ENCODE measurements at places on chromosomes 2 and 18. TPM values are rescaled to one million over a fixed set of nuclear protein-coding genes. Genes with fewer than 3 reads are reported as not detected.

DNA sequence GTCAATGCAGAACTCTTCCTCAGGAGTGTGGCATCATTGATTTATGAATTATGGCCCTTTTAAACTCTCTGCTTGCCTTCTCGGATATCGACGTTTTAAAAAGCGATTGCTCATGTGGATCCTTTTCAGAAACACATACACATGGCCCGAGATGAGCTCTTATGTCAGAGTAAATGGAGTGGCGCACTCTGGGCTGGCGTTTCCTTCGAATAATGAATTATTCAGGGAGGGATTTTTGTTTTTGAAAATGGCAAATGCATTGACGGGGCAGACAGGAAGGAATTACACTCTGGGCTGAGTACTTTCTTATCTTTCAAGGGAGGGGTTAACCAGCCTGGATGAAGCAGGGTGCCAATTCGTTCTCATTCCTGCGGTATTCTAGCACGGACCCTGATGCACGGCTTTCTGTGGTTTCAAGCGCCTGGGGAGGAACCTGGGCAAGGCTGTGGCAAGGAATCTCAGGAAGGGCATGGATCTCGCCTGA is 142.7 kb downstream of the PRKCE start:
- no peak for DNase-seq

DNA sequence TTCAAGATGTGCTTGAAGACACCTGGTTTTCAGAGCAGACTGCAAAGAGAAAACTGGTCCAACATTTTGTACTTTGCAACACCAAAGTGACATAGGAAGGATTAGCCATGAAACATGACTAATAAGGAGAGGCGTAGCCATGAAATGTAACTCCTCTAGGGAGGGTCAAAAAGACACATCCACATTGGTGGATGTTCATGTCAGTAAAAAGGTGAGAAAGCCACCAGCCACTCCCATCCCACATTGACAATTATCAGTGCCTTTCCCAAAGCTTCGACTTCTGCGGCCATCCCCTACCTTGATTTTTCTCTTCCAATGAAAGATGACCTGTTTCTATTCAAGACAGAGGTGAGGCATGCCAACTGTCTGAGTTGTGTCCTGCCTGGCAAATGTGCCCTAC is 223.2 kb downstream of the ALK start:
- DNase-seq, result peak; percentile 10

- DNase-seq, result no peak
These were observed 99.2 kb upstream of the LHCGR start for GRCh38 chr2:48854681-48855080.

DNA sequence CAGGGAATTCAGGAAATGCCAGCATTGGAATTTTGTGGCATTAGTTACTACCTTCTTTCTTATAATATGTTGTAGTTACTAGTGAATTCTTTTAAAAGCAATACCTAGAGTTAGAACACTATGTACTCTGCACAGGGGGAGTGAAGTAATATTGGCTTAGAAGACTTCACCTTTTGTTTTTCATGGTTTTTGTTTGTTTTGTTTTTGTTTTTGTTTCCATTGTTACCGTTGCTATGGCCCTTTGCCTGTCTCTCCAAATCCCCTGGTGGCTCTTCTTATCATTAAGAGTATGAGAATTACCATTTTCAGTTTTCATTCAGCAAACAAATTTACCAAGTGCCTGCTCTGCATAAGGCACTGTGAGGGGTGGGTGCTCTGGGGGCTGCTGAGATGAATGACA is 160.1 kb downstream of the HAUS1 start:
- peak; percentile 80 for DNase-seq

- DNase-seq, result no peak
These were observed 187.6 kb downstream of the PTPRM start for GRCh38 chr18:7754725-7755181.

GRCh38 chr18:12376034-12376753 is 833 bp downstream of the AFG3L2 start:
- DNase-seq, result no peak

DNA sequence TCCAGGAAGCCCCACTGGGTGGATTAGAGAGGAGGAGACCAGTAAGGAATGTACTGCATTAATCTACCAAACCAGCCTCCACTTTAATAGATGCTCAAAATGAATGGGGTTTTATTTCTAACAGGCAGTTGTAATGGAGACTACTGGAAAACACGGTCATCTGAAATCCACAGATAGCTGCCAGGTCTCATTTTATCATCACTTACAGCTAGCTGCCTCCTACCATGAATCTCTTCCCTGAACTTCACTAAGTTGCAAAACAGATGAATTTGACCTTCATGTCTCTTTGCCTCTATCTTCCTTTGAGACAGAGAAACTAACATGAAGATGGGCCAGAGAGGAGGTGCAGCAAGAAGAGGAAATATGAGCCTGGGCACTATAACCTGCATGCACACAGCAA is 21.9 kb downstream of the ZBTB7C start:
- DNase-seq, result no peak

- no peak for DNase-seq
These were observed 243.2 kb downstream of the MYO3B start for GRCh38 chr2:170420961-170421687.

DNA sequence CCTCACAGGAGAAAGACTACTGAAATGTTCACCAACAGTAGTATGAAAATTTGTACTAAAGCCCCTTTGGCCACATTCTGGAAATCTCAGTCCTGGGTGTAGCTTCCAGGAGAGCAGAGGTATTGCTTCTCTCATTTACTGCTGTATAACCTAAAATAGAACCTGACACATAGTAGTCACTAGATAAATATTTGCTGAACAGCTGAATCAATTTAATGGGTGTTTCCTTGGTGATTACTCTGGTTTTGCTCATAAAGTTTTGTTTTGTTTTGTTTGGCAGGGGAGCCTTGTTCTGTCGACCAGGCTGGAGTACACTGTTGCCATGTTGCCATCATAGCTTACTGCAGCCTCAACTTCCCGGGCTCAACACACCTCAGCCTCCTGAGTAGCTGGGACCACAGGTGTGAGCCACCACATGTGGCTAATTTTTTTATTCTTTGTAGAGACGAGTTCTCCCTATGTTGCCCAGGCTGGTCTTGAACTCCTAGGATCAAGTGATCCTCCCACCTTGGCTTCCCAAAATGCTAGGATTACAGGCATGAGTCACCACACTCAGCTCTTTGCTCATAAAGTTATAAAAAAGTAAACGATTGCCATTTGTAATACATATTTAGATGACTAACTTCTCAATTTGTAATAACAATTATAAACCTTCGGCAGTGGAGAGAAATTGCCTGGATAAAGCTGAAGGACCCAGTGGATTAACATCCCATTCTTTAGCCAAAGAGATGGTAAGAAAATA is 11.5 kb upstream of the PARD3B start:
- peak; percentile 94 for DNase-seq

DNA sequence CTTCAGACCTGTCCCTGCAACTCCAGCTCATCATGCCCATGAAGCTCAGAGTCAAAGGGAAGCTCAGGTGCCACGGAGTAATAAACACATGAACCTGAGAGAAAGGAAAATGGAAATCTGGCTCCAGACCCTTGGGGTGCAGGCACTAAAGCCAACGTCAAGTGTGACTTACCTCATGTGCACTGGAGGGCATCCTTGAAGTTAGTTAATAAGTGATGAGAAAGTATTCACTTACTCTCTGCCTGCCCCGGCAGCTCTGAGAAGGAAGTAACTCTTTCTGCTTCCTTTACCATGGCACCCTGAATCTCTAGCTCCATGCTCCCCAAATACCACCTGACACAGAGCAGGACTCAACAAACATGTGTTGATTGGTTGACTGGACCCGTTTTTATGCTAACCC is 21.4 kb upstream of the AGAP1 start:
- DNase-seq, result no peak

- DNase-seq, result peak; percentile 24
These were observed 34.1 kb upstream of the GNAL start for GRCh38 chr18:11654736-11655605.

DNA sequence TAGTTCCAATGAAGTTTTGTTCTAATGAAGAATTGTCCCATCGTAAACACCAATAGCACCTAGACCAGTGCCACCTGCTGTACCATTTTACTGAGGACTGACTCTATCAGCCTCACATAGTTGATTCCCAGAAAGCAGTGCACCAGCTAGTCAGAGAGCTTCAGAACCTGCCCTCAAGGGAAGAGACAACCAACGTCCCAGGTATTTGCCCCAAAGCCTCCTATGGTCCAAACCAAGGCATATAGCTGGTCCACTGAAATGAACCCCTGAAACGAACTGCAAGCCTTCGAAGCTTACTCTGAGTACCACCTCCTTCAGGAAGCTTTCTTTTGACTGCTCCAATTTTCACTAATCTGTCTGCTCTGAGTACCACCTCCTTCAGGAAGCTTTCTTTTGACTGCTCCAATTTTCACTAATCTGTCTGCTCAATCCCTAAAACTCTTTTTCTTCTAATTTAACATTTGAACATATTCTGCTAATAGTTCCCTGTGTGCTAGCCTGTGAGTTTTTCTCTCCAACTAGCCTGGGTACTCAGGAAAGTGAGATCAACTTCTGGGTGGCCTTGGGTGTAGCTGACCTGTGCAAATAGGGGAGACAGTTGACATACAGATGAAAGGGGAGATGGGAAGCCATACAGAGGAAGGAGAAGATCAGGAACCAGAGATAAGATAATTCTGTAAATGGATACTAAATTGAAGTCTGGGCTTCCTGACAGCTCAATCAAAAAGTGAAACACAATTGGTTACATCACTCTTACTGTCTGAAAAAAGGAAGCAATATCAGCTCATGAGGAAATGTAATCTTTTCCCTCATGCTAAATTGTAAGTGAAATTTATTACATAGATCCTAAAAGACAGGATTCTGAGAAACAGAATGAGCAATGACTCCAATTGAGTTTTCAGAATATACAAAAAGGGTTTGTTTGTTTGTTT is 33.5 kb upstream of the EML4 start:
- no peak for DNase-seq

- DNase-seq, result no peak
These were observed 65.2 kb downstream of the NEDD4L start for GRCh38 chr18:58109256-58109655.

DNA sequence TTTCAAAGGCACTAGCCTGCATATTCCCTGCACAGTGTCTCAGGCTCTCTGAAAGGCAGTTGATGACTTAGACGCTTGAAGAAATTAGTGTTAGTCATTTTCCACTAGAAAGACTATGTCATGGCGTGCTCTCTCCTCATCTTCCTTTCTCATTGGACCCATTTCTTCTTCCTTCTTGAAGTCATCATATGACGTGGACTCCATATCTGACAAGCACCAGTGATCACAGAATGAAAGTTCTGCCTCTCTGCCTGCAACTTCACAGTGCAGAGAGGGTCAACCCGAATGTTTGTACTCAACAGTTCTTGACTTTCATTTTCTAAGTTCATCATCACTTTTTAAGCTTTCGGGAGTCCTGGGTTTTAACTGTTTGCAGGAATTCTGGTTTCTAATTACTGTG is 63.7 kb upstream of the CYRIA start:
- DNase-seq, result no peak

DNA sequence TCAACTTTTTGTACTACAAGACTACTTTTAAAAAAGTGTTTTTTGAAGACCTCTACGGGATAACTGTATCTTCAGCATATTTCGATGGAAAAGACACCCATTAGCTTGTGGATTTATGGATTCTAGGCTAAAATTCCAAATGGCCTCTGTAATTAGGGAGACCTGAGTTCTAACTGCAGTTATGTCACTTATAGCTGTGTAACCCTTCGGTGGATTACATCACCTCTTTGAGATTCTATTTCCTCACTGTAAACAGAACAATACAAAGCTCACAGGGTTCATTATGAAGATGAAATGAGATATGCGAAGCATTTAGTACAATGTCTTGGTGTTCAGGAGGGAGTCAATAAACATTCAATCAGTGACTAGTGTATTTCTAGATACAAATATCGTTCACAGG is 24.2 kb downstream of the LMAN2L start:
- no peak for DNase-seq

DNA sequence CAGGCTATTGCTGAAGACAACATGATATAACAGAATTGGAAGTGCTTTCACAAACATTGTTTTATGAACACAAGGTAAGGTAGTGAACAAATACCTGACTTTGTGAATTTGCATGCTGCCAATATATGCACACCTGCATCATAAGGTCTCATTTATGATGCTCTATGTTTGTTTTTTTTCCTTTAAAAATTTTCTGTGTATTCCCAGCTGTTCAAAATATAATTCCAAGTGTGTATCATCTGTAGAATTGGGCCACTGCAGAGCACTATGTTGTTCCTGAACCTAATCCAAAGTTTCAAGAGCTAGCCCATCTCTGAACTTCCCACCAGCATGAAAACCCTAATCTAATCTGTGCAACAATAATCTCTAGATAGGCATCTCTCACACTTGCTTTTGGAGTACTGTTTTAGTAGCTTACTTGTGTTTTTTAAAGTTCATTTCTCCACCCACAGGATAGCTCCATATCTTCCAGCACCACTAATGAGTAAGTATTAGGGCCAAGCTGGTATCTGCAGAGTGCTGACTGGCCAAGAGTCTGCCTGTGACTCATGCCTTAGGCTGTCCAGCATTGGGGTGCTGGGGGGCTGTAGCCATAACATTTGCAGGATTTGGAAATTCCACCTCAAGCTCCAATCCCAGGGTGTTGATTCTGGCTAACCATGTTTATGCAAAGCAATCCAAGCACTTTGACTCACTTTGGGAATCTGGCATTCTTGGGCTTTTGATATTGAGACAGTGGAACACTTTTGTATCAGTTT is 208.2 kb upstream of the REV1 start:
- DNase-seq, result no peak

GRCh38 chr2:23453836-23454460 is 69.0 kb downstream of the KLHL29 start:
- DNase-seq, result no peak

- DNase-seq, result no peak
These were observed 71.3 kb upstream of the NPAS2 start for GRCh38 chr2:100748673-100749072.

- no peak for DNase-seq
These were observed 4.6 kb downstream of the CHRNG start for GRCh38 chr2:232543928-232544631.

- DNase-seq, result no peak
These were observed 68.9 kb downstream of the CAPN13 start for GRCh38 chr2:30738141-30738911.

DNA sequence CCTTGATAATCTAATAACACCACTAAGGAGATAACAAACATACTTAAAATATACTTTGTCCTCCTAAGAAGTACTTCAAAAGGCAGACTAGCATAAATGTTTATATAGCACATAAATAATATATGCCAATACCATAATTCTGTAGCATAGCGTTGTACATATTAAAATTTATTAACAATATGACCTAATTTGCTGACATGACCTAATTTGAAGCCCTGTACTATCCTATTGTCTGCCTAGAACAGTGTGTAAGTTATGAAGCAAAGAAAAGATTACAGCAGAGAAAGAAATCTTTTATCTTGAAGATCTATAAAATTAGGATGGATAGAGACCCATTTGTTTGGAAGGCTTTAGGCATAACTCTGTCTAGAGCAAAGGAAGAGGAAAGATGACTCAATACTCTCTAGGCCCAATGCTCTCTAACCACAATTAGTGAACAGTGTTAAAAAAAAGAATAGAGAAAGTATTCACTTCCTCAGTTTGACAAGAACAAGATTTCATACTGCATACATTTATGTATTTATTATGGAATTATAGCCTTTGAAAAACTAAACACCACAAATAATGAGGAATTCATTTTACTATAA is 231.3 kb downstream of the ZRANB3 start:
- DNase-seq, result peak; percentile 36

GRCh38 chr2:18950361-18950851 is 361.0 kb upstream of the NT5C1B start:
- DNase-seq, result peak; percentile 70

Gene TLX2
- total RNA-seq, result 0.46 TPM

Gene KCNJ3
- under 0.01 TPM for total RNA-seq

Gene CDCA7
- 14.1 TPM for total RNA-seq

Gene EVX2
- total RNA-seq, result not detected

Gene LYPD1
- total RNA-seq, result not detected

Gene ASXL2
- 8.7 TPM for total RNA-seq

Gene FEZ2
- total RNA-seq, result 104 TPM

Gene IL1R2
- 0.26 TPM for total RNA-seq

Measured in LHCN-M2 (cell line).